PC-3 (cell line): ENCODE measurements at places on chromosomes 4 and X. TPM values are rescaled to one million over a fixed set of nuclear protein-coding genes. Genes with fewer than 3 reads are reported as not detected.
A peak's percentile ranks its signal among the peaks of the same experiment; 100 is the strongest.

GRCh38 chr4:38612646-38613414 is 51.2 kb upstream of the KLF3 start:
- peak; percentile 8 for DNase-seq

The AWAT1 gene
- not detected in 2 replicates for total RNA-seq

GRCh38 chr4:185945252-185945651 is 123.7 kb upstream of the TLR3 start:
- no peak for DNase-seq

DNA sequence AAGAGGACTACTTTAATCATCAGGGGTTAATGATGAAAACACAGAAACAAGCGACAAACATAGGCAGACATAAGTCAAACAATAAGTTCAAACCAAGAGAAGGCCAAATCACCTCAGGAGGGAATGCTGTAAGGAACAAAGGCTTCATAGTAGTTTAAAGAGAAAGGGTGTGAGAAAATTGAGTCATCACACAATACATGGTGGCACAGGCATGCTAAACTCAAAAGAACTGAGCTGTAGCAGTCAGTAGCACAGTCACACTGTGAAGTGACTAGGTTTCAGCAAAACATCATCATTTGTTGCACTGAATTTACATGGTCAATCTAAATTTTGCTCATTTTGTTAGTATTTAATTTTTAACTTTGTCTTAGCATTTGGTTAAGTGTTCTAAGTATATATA is 24.2 kb downstream of the SMC1A start:
- no peak for DNase-seq

DNA sequence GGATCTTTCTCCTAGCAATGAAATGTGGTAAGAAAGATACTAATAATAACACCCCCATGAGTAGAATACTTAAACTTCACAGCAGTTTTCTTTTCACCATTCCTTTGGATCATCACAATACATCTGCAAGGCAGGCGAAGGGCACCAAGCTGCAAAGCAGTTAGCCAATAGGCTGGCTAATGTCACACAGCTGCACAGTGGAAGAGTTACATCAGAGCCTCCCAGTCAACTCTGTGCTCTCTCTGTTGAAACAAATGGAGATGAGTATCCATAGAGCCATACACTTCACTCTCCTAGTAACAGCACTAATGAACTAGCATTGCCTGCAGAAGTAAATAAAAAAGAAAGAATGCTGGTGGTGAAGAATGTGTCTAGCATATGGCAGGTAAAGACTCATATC is 139.0 kb downstream of the ATG4A start:
- no peak for DNase-seq

- peak; percentile 4 for DNase-seq
Measured at GRCh38 chr4:63578383-63578782, 830.9 kb downstream of the TECRL start.

GRCh38 chrX:18983666-18984380 is at the start of gene PHKA2:
Gene PHKA2 (minus strand): TSS chrX:18984114. CDS start chrX:18983932, 182 bp downstream.
- peak; percentile 53 for DNase-seq

GRCh38 chrX:151596282-151596681 is 32.8 kb downstream of the PASD1 start:
- no peak for DNase-seq

DNA sequence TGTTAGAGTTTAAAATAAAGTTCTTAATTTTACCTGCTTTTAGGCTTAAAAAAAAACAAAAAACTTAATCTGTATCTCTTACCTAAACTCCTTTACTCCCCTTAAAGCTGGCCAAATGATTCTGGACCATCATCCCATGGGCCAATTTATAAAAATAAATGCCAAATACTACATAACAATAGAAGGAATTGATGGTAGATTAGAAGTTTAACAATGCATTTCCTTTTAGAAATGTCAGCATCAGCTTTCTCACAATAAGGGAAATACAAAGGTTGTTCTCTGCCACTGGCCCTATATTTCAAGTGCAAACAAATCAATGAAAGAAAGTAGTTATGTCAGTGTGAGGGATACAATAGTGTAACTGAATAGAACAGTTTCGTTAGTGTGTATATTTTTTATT is 5.7 kb upstream of the RAPGEF2 start:
- DNase-seq, result no peak
